RWPE2 (cell line): ENCODE measurements at places on chromosomes 4 and X.

DNA sequence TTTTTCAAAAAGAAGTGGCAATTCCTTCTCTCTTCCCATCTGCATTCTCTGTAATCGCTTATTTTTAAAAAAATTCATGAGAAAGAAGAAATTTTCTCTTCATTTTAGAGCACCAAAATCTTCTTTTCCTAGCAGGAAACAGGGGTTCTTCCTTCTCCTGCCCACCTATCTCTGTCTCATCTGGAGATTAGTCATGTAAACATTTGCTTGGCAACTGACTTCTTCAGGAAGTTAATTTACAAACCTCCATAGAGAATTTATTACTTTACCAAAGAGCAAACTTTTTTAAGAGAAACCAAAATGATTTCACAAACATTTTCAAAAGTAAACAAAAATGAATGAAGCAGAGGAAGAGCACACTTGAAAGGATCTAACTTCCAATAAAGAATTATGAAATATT lies 13.5 kb downstream of the TTC29 start:
- no peak for DNase-seq

GRCh38 chr4:101835121-101835904 lies 44.8 kb downstream of the BANK1 start:
- no peak for DNase-seq

GRCh38 chr4:74675673-74676279 lies 118.5 kb downstream of the BTC start:
- no peak for DNase-seq

- no peak for DNase-seq
Observed at GRCh38 chr4:76374798-76375197, 46.1 kb downstream of the CCDC158 start.

DNA sequence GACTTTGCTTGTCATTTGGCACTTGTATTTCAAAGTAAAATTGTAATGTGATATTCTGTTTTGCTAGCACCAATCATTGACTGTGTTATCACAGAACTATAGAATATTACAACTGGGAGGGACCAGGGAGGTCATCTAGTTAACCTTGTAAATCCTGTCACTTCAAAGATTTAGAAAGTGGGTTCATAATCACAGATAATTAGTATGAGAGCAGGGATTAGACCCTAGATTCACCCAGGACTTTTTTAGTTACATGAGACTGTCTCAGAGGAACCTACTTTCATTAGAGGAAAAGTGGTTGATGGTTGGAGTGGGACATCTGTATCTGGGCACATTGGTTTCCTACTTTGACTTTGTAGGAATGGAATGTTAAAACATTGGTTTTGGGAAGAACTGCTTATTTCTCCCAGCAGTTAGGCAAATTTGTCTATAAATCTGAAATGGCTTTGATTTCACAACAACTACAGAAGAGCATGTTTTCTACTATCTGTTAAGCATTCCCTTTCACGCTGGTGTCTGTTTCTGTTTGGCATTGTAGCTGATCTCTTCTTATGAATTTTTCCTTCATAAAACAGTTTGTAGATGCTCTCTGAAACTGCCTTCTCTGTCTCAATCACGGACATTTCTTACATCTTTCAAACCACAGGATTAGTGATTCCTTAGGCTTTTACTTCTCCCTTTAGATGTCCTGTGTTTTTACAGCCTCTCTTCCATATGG lies 144.1 kb downstream of the DIPK2B start:
- DNase-seq: no peak

- DNase-seq: no peak
Observed at GRCh38 chr4:111234939-111235338, 612.1 kb upstream of the PITX2 start.

GRCh38 chr4:32374206-32374605 lies 1654.0 kb downstream of the PCDH7 start:
- DNase-seq: no peak
